ENCODE measurements at places on chromosomes 4 and X.

DNA sequence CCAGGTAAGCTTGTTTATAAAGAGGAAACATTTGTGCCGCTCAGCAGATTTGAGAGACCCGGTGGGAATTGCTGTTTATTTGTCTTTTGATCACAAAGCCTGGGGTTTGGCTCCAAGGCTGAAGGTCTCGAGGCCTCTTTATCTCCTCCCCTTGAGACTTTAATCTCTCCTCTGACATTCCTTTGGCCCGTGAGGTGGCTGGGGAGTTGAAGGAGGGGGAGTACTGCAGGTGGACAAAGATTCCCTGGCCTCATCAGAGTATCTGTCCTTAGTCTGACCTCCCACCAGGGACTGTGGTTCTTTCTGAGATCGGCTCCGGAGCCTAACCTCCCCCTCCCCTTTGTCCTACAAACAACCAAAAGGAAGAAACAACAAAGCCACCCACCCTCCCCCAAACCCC lies 216.5 kb downstream of the MID1IP1 start:
- no peak for DNase-seq

DNA sequence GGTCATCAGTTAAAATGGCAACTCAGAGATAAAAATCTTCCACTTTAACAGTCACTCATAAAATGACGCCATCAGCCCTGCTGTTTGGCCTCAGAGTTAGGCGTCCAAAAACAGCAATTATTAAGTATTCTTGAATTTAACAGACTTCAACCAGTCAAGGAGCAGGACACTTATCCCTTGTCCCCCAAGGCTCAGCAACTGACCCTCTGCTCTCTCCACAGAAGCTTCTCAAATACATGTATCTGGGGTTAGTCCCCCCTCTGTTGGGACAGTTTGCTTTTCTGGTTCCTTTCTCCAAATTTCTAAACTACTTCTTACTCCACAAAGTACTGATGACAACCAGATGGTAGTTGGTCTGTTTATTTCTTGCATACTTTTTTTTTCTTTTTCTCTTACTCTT lies 54.4 kb downstream of the SOD3 start:
- no peak for DNase-seq

DNA sequence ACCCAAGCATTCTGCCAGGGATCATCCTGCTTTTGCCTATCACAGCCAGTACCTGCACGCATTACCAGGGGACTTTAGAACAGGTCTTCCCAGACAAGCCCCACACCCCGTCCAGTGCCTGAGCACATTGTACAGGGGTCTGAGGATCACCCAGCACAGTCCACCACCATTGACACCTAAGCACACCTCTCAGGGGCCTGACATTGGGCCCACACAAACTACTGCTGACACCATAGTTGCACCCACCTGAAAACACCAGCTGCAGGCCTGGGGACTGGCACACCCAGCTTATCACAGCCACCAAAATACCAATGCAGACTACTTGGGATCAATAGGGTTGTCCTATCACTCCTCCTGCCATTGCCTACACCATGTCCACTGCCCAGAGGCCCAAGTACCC lies 14.7 kb upstream of the NAA11 start:
- no peak for DNase-seq

- no peak for DNase-seq
Observed at GRCh38 chrX:39063037-39063436, 261.8 kb downstream of the MID1IP1 start.

GRCh38 chr4:6752486-6752829 lies 30.1 kb upstream of the KIAA0232 start:
- DNase-seq: no peak

DNA sequence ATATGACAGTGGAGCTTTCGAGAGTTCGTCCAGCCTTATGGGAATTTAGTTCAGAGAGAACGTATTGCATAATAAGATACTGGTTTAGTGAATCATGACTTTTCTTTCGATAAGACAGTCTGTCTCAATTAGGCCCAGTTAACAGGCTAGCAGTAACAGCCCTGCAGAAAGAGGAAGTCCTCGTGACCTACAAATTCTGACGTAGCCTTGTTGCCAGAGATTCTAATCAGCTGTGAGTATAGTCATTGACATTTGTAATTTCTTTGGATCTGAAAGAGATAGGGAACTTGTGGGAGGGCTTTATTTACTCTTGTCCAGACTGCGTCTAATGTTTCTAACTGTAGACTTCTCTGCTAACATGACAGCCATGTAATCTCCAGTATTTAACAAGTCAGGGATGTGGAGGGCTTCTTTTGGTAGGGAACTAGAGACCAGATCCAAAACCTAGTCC lies 15.8 kb downstream of the ART3 start:
- no peak for DNase-seq

All from SHP77 (cell line).